CD4-positive, alpha-beta T cell treated with Interleukin-12 subunit alpha and Interleukin-12 subunit beta, for 1 hour (primary cell): ENCODE measurements at places on chromosomes 5 and 9.

- no peak for DNase-seq
Observed at GRCh38 chr5:58963361-58963760, 380.5 kb downstream of the RAB3C start.

GRCh38 chr5:169423580-169424278, 122.8 kb upstream of the SLIT3 start:
- no peak for DNase-seq

DNA sequence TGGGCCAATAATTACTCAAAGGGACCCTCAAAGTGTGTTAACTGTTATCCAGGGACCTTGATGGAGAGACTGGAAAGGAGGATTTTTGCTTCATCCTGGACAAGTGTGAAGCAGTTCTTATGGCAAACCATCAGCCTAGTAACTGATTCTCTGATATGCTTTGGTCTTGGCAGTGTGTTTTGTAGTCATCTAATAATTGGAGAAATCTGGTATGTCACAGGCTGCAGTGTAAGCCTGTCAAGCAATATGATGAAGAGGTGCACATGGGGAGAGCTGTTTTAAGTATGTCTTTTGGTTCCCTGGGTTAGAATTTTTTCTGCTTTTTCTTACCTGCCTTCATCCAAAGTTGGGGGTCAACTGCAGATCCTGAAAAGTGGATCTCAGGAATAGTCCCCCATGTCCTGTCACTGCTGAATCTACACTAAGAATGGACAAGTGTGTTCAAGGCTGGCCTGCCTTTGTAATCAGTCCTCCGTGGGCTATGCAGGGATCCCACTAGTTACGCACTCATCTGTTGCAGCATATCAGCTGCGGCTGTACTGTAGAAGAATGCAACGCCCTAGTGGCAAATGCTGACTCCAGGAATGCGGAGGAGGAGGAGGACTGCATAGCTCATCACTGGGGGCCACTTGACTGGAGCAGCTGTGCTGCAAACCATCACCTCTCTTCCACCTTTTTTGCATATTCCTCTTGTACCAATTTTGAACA, 1.9 kb downstream of the SPTAN1 start:
- no peak for DNase-seq

DNA sequence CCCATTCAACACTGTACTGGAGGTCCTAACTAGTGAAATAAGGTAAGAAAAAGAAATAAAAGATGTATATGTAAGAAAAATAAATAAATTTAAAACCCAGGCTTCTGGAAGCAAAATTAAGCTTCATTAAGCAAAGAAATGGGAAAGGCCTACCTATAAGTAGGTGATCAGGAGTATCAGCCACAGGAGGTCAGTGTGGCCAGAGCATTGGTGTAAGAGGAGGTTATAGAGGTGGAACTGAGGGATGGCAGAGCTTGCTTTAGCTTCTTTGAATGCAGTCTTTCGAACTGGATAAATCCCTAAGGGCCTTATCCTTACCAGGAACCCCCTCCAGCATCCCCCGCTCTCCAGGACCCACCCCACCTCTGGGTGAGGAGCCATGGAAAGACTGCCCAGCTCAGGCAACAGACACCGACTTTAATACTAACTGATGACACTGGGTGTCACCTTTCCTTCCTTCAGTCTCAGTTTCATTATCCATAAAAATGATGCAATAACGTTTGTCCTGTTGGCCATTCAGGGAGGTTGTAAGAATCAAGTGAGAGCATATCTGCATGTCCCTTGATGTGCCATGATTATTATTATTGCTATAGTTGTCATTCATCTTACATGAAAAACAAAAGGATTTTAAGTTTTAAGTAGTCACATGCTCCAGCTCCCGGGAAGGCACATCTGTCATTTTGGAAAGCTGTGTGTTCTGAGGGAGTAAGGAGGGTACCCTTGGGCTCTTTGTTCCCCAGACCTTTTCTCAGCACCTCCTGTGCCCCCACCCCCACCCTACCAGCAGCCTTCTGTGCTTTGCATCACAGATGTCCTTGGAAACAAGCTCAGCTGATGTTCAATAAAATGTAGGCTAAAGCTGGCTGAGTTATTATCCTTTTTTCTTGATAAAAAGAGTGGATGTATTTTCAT, 50.8 kb upstream of the CTNNA1 start:
- DNase-seq, result no peak

- no peak for DNase-seq
Observed at GRCh38 chr9:86604741-86605140, 250.5 kb upstream of the TUT7 start.

GRCh38 chr5:142958944-142959682, 188.9 kb downstream of the ARHGAP26 start:
- DNase-seq, result no peak

DNA sequence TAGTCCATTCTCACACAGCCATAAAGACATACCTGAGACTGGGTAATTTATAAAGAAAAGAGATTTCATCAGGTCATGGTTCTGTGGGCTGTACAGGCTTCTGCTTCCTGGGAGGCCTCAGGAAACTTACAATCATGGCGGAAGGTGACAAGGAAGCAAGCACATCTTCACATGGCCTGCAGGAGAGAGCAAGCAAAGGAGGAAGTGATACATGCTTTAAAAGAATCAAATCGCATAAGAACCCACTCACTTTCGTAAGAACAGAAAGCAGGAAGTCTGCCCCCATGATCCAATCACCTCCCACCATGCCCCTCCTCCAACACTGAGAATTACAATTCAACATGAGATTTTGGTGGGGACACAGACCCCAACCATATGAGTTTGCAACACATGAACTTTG, 5.1 kb upstream of the FBXO38 start:
- DNase-seq, result no peak

GRCh38 chr9:20352591-20352990, 269.7 kb downstream of the MLLT3 start:
- DNase-seq, result no peak
